Panc1 (cell line): ENCODE measurements at places on chromosomes 6 and 20.

- no peak for DNase-seq
Measured at GRCh38 chr6:168179133-168179532, 100.1 kb upstream of the FRMD1 start.

- DNase-seq, result no peak
Measured at GRCh38 chr20:37661519-37661918, 32.3 kb upstream of the CTNNBL1 start.

DNA sequence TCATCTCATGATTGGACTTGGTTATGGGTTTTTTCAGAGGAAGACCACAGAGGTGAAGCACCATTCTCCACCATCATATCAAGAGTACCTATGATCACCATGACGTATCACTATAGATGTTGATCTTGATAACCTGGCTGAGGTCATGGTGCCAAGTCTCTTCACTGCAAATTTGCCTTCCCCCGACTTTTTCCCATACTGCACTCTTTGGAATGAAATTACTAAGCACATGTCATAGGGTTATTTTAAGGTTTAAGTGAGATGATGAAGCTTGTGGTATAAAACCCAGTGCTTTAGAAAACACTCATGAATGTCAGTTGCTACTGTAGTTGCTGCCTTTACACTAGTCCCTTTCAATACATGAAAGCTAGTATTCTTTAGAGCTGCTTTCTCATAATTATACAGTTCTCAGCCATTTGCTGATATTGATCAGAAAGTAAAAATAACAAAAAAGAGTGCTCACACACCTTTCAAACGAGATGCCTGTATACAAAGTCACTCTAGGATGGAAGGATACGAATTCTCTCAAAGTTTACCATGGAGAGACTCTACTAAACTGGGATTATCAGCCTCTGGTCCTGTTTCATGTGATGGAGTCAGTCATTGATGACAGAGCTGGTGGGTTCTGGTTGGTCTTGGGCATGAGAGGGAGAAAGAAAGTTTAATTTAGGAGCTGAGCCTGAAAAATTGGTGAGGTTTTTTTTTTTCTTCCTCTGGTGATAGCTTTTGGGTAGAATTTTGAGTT is 228.1 kb downstream of the PRL start:
- DNase-seq, result no peak

GRCh38 chr6:18436341-18436740 is 49.2 kb downstream of the RNF144B start:
- DNase-seq, result no peak

DNA sequence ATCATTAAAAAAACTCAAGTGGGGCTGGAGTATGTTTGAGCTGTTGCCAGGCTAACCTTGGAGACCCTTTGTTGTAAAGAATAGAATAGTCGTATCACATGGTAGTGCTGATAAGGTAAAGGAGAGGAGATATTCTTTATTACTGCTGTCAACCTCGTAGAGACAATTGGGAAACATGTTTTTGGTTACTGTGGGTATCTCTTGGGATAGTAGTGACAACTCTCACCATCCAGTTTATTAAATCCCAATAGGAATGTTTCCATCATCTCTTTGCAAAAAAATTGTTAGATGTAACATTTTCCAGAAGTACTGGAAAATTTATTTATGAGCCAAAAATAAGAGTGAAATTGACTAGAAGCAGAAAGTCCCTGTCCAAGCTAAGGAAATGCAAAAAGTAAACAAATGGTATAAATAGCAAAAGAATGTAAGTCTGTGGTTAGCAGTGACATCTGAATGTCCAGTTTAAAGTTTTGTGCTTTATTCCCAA is 829.3 kb upstream of the CITED2 start:
- no peak for DNase-seq

DNA sequence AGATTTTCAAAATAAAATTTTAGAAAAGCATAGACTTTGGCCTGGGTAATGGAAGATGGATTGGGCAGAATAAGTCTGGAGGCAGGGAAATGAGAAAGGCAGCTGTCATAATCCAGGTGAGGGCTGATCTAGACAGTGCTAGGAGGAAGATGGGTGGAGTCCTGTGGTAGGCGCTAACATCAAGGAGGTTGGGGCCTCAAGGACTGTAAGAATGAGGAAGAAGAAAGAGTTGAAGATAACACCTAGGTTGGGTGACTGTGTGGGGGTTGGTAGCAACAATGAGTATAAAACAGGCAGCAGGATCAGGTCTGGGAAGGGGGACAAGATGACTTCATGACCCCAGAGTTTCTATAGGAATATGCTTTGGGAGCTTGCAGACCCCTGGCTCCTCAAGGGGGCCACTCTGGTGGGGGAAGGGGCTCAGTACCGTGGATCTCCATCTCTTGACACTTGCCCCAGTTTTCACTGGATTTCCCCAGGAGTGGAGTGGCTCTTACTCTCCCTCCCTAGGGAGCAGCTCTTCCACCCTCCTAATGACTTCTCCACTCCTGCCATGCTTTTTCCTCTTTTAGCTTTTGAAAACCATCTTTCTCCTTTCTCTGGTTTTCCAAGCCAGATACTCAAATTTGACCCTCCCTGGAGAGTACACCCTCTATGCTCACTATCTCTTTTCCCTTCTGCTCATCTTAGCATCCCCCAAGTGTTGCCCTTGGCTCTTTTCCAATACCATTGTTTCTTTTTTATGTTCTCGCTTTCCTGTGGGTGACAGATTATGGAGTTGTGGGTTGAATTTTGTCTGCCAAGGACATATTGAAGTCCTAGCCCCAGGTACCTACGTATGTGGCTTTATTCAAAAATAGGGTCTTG is 14.8 kb downstream of the TRIM31 start:
- DNase-seq, result no peak

- no peak for DNase-seq
Measured at GRCh38 chr6:52555518-52556233, 21.2 kb downstream of the TRAM2 start.

GRCh38 chr6:77548662-77549366 is 85.5 kb upstream of the HTR1B start:
- no peak for DNase-seq

- no peak for DNase-seq
Measured at GRCh38 chr6:31400467-31401289, 2.7 kb upstream of the MICA start.

- DNase-seq, result no peak
Measured at GRCh38 chr6:69261010-69261409, 535.8 kb downstream of the LMBRD1 start.

DNA sequence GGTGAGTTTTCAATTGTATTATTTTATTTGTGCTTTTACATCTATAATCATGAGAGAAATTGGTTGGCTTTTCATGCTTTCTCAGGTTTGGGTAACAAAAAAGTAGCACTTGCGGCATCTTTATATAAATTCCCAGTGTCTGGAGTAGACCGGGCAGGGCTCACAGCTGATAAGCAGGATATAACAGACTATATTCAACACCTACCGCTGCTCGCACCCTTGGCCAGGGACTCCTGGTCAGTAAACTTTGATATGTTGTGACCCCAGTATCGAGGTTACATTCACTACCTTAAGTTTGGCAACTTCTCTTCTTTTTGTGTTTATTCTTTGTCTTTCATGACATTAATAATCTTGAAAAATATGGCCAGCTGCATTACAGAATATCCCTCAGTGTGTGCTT is 343.4 kb downstream of the TBC1D32 start:
- no peak for DNase-seq

- no peak for DNase-seq
Measured at GRCh38 chr6:132286298-132287019, 114.8 kb downstream of the MOXD1 start.

DNA sequence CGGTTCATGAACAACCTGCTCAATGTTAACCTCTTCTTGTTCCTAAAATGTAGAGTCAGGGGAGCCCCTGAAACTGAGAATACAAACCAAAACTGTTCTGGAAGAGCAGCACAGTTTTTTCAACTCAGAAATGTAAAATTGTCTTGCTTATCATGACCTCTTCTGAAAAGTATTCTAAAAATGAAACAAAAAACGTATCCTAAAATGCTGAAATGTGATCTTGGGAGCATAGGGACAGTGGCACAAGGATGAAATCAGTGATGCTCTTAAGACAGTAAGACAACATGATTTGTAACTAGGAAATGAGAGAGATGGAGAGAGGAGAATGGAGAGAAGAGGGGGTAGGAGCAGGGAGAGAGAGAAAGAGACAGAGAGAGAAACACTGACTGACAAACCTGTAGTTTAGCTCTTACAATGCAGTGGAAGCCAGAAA is 27.5 kb downstream of the NCOA7 start:
- no peak for DNase-seq

GRCh38 chr20:49637046-49637637 is 69.2 kb upstream of the PTGIS start:
- DNase-seq, result no peak

DNA sequence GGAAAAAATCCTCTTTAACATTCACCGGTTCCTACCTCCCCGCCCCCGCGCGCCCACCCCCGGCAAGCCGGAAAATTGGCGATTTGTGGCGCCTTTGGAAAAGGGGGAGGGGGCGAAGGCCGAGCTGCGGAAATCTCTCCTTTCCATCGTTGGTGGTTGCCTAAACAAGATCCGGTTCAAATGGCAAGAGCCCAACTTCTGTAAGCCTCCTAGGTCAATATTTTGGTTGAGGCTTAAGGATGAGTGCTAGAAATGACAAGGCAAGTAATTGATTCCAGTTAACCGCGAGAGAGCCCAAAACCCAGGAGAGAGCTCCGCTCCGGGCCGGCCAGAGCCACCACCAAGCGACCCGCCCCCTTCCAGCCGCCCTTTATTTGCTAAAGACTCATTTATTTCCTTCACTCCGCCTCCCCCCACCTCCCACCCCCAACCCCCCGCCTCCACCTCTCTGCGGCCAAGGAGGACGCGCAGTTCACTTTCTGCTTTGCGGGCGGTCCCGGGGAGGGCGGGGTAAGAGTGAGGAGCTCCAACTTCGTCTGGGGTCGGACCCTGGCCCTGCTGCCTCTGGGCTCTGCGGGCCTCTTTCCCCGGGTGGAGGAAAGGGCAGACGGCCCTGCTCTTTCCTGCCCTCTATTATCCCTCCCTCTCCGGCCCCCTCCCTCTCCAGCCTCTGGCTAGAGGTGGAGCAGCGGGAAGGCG is 838 bp upstream of the NKX2-2 start:
- no peak for DNase-seq

- no peak for DNase-seq
Measured at GRCh38 chr6:24926192-24926591, 9.6 kb downstream of the RIPOR2 start.

DNA sequence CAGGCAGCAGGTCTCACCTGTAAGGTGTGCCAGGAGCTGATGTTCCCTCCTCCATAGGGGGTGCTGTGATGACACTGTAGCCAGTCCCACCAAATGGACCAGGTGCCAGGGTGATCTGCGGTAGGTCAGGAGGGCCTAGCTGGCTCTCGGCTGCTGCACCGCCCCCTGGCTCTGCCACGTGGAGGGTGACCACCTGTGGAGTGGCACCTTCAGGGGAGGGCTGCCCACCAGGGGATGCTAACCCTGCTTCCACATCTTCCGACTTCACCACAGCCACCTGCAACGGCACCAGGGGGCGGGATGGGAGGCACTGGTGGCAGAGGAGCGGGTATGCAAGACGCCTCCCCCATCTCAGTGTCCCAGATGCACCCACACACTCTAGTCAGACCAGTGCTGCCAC is 18.3 kb downstream of the ZNF335 start:
- no peak for DNase-seq

DNA sequence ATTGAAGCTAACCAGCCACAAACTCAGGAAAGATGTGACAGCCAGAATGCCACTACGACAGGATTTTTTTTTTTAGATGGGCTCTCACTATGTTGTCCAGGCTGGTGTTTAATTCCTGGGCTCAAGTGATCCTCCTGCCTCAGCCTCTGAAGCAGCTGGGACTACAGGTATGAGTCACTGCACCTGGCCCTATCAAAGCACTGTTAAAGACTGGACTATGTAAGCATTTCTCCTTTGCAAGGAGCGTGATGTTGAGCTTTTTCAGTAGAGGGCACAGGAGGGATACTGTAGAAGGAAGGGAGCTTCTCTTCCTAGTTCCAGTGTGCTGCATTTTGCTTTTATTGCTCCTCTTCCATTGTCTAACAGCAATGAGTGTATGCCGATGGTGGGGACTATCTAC is 35.8 kb downstream of the ZBTB9 start:
- DNase-seq, result no peak

DNA sequence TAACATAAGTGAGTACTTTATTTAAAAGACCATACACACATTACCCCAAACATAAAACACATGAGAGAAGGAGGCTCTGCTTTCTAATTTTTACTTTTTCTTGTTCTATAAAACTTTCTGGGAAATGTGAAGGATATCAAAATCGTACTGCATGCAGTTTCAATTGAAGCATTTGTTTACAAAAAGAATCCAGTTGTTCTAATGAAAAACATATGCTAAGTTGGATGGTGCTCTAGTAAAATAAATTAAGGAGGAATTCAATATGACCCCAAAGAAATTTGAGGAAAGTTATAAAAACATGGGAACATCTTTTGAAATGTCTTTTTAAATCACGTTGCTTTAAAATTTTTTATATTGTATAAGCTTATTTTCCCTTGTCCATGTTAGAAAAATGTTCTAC is 37.6 kb downstream of the OR2B6 start:
- DNase-seq, result no peak

DNA sequence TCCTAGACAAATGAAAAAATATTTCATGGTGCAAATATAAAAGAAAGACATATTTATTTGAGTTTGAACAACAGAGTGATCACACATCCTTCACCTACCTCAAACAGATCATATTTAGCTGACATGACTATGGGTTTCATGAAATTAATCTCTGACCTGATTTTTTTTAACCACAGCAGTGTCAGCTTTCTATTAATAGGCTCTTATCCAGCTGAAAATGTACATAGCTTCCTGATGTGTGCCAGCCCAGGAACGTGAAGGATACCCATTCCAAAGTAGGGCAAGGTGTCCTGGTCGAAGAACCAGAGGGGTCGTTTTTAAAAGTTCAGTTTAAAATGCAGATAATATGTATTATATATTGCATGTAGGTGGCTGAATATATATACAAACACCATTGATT is 19.8 kb downstream of the TRDN start:
- no peak for DNase-seq

GRCh38 chr6:113888956-113889630 is 31.9 kb downstream of the MARCKS start:
- DNase-seq, result no peak

DNA sequence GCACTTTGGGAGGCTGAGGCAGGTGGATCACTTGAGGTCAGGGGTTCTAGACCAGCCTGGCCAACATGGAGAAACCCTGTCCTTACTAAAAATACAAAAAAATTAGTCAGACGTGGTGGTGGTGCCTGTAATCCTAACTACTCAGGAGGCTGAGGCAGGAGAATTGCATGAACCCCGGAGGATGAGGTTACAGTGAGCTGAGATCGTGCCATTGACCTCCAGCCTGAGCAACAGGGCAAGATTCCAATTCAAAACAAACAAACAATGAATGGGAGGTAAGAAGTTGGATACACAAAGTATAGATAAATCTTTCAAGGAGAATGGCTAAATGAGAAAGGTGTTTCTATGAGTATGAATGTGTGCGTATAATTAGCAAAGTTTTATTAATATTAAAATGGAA is 75.3 kb downstream of the REV3L start:
- no peak for DNase-seq

- no peak for DNase-seq
Measured at GRCh38 chr20:62506087-62506486, 30.3 kb upstream of the GATA5 start.

DNA sequence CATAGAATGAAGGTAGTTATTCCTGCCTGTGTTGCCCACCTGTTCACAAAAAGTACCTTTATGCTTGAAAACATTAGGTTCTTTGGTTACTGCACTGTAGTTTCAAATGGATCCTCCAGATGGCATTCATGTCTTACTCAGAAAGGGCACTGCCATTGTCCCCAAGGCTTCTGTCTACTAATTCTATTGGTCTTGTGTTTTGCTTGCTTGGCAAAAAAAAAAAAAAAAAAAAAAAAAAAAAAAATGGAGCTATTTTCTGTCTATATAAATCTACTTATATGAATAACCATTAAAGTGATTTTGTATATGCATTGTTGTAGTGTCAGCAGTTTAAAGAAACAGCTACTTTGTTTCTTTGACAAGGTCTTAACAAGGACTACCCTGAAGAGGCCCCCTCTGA is 12.7 kb upstream of the EFHC1 start:
- no peak for DNase-seq
